ENCODE measurements at places on chromosomes 3 and 15. TPM values are rescaled to one million over a fixed set of nuclear protein-coding genes. Genes with fewer than 3 reads are reported as not detected.

DNA sequence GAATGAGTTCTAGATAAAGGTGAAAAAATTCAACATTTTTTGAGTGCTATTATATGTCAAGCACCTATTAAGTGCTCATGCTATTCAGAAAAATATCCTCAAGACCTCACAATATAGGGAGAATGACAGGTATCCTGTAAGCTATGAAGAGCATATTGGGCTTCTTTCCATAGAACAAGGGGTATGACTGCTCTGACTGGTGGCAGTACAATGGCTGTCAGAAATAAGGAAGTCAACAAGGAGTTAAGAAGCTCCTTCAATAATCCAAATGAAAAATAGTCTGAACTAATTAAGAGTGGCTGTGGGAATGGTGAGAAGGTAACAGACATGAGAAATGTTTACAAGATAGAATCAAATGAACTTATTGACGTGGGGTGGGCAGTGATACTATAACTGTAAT is 24.7 kb downstream of the NPTN start:
- DNase-seq: no peak

DNA sequence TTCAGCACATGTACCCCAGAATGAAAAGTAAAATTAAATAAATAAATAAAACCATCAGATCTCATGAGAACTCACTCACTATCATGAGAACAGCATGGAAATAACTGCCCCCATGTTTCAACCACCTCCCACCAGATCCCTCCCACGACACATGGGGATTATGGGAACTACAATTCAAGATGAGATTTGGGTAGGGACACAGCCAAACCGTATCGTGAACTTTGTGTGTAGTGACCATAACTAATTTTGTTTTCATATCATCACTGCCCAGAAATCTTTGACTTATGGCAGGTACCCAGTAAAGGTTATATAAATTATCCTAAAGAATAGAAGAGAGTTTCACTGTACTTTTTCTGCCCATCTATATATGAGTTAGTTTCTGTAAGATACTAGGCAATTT is 766.5 kb downstream of the ROBO1 start:
- no peak for DNase-seq

DNA sequence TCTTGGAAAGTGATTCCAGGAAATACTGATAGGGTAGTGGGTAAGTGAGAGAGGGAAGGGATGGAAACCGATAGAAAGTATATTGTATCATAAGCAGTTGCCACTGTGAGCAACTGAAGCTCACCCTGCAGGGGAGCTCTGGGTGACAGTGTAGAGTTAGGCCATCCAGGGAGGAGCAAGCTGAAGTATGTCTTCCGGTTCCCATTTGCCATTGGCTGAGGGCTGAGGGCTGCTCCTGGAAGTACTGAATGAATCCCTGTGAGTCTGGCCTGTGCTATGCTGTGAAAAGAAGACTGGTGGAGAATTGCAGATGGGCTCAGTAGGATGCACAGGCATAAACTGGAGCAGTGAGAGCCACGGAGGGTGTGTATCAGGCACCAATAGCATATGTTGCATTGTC is 348.3 kb downstream of the MFSD1 start:
- DNase-seq: no peak

DNA sequence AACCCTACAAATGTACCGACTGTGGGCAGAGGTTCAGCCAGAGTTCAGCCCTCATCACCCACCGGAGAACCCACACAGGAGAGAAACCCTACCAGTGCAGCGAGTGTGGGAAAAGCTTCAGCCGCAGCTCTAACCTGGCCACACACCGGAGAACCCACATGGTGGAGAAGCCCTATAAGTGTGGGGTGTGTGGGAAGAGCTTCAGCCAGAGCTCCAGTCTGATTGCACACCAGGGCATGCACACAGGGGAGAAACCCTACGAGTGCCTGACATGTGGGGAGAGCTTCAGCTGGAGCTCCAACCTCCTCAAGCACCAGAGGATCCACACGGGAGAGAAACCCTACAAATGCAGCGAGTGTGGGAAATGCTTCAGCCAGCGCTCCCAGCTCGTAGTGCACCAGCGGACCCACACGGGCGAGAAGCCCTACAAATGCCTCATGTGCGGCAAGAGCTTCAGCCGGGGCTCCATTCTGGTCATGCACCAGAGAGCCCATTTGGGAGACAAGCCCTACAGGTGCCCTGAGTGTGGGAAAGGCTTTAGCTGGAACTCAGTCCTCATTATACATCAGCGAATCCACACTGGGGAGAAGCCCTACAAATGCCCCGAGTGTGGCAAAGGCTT is 20.7 kb downstream of the ZSCAN2 start:
- DNase-seq: no peak

DNA sequence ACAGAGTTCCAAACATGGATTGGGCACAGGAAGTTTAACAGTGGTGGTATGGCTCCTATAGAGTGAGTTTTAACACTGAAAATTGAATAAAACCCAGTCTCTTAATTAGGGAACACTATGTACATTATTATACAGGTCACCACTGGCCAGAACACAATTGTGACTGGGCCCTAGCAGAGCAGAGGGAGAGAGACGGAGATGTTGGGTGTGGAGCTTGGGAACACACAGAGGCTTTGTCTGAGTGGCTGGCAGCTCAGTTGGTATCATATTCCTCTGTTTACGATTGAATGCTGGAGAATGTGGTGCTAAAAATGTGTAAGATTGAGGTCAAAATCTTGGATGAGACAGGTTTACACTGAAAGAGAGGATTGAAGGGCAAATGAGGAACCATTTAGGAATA is 6.8 kb upstream of the MOBP start:
- no peak for DNase-seq

Gene CFAP100
- not detected for total RNA-seq

Gene SPTBN5
- 0.36 TPM for total RNA-seq

DNA sequence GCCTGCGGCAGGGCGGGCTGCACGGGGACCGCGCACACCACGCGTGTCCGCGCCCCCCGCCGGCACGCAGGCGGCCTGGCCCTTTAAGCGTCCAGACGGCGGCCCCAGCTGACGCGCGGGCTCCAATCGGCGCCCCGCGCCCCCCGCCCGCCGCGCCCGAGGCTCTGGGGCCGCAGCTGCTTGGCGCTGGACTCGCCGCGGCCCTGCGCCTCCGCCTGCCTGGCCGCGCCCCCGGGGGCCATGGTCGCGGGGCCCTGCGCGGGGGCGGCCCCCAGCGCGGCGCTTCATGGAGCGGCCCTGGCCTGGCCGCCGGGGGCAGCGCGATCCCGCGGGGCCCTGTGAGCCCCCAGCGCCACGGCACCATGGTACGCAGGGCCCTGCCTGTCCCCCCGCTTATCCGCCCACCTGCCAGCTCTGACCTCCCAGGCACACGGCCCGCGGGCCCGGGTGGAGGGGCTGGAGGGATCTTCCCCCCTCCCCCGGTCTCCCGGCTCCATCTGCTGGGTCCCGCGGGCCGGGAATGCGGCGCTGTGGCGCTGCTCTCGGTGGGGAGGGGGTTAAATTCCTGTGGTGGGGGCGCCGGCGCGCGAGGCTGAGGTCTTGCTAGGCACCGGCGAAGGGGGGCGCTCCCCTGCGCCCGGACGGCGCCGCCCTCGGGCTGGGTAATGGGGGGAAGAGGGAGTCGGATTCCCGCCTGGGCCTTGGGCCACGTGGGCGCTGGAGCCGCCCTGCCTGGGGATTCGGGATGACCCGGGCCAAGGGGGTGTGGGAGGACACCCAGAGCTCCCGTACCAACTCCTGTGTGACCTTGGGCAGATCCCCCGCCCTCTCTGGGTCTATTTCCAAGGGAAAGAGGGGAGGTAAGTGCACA is 1.1 kb downstream of the ZBTB47 start:
- peak; percentile 75 for DNase-seq

DNA sequence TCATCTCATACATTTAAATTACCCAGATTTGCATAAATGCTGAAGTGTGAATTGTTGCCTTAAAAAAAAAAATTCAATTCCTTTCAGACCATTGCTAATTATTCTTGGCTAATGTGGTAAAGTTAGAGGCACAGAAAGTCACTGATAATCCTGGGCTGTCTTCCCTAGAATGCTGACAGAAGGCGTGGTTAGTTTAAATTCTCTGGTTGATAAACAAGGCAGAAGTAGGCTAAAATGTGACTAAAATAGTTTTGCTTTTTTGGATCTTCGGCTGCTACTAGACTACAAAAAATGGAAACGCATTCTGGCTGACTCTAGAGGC is 193.7 kb downstream of the OTOL1 start:
- DNase-seq: no peak

DNA sequence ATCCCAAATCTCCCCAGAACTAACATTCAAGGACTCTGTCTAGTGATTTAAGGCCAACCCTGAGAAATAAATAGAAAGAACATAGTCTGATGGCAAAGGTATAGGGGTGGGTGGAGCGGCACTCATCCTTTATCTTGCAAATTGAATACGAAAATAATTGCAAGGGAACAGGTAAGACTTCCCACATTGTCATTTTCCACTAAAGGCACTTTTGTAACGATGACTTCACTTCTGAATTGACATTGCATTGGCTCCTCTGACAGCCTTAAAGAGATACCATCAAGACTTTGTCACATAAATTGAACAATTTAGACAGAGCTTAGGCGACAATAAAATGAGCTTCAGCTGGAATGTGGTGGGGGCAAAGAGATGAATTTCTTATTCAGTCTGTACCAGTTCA is 75.3 kb upstream of the PLCL2 start:
- no peak for DNase-seq

DNA sequence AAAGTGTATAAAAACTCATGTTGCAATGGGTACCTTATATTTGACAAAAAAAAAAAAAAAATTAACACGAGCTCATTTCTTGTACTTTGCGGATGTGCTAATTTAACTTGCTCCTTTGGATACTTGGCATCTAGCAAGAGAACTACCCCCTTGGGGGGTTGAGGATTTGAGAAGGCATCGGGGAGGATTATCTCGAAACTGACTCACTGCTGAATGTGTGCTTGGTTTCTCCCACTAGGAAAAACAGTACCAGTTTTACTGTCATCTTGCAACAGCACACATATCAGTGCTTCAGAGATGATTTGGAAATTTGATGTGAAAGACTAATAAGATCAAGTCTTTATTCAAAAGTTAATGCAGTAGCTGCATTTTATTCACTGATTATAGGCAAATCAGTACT is 891 bp downstream of the EXOG start:
- DNase-seq: no peak

Gene SCN5A
- total RNA-seq: 0.31 TPM

DNA sequence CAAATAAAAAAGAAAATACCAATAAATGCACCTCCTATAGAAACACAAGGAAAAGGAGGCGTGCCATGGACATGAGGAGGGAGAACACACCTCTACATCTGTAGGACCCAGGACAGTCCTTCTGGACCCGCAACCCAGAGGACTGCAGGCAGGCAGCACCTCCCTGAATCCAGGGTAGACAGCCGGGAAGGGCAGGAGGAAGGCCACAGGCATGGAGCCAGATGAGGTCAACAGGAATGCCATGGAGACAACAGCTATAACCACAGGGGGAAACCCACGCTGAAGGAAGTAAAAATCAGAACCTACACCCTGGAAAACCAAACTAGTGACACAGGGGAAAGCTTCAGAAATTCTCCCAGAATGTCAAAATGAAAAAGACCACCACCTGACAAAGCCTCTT is 248.8 kb upstream of the NSMCE3 start:
- no peak for DNase-seq

DNA sequence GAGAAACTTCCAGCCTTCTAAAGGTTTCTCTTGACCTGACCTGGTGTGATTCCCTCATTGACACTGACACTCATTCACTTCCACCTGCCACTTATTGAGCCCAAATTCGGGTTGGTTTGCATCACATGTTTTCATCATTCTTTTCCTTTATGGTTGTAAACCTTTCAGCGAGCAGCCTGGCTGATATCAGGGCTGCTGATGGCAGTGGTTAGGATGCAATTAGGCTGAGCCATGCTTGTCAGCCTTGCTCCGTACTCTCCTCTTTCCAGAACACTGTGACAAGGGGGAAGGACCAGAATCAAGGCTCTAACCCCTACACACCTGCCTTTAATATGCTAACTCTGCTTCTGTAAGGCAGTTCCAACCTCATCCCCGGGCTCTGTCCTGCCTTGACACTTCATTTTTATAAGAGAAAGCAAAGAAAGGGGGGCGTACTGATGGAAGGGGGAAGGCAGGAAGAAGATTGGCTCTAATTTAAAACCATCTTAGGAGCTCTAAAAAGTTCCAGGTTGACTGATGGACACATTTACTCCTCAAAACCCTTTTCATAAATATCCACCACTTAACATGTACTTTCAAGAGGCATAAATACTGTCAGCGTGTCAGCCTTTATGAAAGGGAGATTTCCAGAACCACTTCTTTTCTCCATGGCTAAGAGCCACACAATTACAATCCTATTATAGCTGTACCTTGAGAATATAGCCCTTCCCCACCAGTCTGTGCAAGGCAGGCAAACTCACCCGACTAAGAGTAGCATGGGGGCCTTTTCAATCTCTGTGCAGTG is 5.7 kb downstream of the NMNAT3 start:
- no peak for DNase-seq

DNA sequence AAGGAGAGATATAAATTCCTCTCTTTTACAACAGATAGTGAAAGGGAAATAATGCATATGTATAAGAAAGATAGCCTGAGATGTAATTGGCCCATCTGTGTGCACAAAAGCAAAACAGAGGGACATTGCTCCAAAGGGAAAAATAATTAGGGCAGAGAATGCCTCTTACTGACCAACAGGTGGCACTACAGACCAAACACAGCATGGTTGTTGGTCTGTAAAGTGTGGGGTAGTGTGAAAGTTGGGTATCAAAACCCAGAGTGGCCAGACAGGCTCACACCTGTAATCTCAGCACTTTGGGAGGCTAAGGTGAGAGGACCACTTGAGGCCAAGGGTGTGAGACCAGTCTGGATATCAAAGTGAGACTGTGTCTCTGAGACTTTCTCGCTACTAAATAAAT is 4.5 kb upstream of the TLNRD1 start:
- no peak for DNase-seq

DNA sequence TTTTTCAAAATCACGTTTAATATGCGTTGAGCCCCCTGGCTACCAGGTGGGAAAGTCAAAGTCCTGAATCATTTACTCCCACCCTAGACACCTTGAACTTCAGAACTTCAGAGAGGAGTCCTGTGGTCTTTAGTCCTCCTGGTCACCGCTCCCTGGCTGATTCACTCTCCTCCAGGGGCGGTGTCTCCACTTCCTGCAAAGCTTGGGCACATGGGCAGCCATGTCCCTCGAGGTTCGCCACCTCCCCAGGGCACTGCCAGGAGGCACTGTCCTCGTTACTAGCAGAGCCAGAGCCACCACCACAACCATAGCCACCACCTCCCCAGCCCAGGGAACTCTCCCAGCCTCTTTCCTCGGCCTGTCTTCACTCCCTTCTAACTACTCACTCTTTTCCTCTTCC is 31.0 kb downstream of the LOXL1 start:
- DNase-seq: no peak

GRCh38 chr15:52103217-52104207 is 9.1 kb downstream of the BCL2L10 start:
- DNase-seq: no peak

GRCh38 chr3:183448369-183449128 is 20.1 kb upstream of the MCF2L2 start:
- DNase-seq: no peak

Gene ATP10A
- total RNA-seq: 2.7 TPM

Gene TWF2
- 41.1 TPM for total RNA-seq

DNA sequence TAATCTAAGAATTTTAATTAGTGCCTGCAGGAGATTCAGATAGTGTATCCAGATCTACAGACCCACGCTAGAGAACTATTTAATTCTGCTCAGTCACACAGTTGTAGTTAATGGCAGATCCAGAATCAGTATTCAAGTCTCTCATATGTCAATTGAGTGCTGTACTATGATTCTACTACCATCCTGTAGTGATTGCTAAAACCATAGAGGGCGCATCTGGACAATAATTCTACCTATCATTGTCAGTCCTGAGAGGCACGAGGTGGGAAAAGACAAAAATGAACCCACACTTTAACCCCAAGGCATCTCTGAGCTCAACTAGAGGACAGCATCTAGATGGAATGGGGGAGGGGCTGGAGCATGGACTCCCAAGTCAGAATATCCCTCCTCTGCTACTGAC is 22.7 kb downstream of the DHX36 start:
- DNase-seq: no peak

Data from mucosa of descending colon (tissue), 3 donors.